Activated CD8-positive, alpha-beta memory T cell treated with anti-CD3 and anti-CD28 coated beads for 48 hours (primary cell): ENCODE measurements at places on chromosomes 11 and 22.

- DNase-seq = no peak
These were observed 43.7 kb downstream of the ZBTB16 start for GRCh38 chr11:114102993-114103896.

GRCh38 chr11:120013325-120014250, 124.3 kb downstream of the TRIM29 start:
- DNase-seq = no peak

DNA sequence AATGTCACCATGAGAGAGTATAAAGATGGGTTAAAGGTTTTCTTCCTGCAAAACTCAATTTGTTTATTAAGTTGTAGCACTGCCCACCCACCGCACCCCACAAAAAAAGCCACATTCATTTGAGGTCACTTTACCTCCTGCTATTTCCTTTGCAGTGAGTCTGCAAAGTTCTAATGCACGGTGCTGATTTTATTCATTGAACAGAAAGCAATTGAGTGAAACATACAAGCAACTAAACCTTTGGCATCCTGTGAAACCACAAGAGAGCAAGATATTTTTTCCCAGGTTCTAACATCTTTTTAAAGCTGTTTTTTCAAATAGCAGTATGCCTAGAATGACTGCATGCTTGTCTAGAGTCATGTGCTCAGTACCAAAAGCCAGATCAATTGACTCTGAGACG, 39.0 kb downstream of the RRAS2 start:
- no peak for DNase-seq

DNA sequence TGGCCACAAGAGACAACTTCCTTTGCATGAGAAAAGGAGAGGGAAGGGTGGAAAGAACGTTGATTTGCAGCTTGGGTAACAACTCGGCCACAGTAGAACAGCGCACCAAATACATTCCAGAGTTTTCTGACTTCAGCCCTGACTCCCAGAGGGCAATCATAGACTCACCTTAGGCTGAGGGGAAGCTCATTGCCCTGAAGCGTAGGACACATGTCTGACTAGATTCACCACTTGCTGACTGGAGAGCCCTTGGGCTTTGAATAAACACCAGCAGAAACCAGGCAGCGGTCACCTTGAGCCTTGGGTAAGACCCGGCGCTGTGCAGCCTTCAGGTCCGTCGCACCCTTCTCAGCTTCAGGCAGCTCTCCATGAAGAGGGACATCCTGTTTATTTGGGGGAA, 151.8 kb upstream of the GRIA4 start:
- DNase-seq = no peak

DNA sequence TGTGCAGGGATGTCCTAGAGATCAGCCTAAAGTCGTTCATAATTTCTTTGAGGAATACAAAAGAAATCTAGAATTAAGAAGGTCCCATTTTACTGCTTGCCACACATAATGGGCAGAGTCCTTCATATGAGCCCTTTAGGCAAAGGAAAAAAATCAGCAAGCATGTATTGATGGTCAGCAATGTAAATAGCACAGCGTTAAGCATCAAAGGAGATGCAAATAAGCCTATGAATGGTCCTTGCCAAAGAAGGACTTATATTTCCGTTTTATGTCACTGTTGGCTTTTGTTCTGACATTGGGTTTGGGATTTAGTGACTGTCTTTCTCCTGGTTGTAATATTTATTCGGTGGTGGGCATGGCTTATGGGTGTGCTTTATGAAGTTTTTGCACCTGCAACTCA, 69.8 kb downstream of the CD44 start:
- no peak for DNase-seq

GRCh38 chr11:65572356-65573051, at the start of gene FAM89B:
FAM89B (plus strand) TSS chr11:65572538; CDS start chr11:65572670, 132 bp downstream.
- peak; percentile 74 for DNase-seq

- no peak for DNase-seq
These were observed 28.9 kb downstream of the MCHR1 start for GRCh38 chr22:40708177-40708576.

DNA sequence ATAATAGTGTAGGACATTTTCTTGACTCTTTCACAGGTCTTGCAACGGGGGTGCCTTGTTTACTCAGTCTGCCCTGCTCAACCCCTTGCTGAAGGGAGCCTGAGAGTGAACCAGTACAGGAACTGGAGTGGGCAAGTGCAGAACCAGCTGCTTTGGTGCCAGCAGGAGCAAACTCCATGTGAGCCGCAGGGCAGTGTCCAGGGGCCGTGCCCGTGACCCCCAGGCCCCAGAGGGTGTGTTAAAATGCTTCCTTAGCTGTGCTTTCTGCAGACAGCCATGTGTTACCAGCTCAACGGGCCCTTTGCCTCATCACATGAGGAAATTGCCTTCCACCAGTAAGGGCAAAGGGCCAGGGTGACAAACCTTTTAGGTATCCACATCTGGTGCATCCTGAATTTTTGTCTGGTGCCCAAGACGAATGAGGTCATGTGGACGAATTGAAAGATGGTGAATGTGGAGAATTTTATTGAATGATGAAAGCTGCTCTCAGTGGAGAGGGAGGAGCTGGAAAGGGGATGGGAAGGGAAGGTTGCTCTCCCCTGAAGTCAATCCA, 53.6 kb upstream of the OR5D13 start:
- no peak for DNase-seq

- no peak for DNase-seq
These were observed 2.5 kb downstream of the PANX1 start for GRCh38 chr11:94131047-94131717.

GRCh38 chr22:49119551-49119952, 708.1 kb downstream of the BRD1 start:
- DNase-seq = no peak

- DNase-seq = no peak
These were observed 163.0 kb downstream of the SPON1 start for GRCh38 chr11:14125529-14125928.

GRCh38 chr11:114366331-114367243, 33.7 kb downstream of the C11orf71 start:
- no peak for DNase-seq

DNA sequence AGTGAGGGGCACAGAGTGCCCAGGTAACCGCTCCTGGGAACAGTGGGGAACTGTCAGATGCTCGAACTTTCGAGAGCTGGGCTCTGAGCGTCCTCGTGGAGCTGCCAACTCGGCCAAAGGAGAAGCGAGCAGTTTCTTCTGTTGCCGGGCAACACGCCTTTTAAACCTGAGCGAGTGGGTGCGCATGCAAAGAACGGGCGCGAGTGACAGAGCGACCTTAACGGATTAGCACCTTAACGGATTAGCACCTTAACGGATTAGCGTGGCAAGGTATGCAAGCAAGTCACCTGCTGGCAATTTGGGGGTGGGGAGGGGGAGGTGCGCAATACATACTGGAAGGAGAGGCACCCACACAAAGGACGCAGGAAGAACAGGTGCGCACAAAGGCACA, 61.8 kb upstream of the PRODH start:
- no peak for DNase-seq

DNA sequence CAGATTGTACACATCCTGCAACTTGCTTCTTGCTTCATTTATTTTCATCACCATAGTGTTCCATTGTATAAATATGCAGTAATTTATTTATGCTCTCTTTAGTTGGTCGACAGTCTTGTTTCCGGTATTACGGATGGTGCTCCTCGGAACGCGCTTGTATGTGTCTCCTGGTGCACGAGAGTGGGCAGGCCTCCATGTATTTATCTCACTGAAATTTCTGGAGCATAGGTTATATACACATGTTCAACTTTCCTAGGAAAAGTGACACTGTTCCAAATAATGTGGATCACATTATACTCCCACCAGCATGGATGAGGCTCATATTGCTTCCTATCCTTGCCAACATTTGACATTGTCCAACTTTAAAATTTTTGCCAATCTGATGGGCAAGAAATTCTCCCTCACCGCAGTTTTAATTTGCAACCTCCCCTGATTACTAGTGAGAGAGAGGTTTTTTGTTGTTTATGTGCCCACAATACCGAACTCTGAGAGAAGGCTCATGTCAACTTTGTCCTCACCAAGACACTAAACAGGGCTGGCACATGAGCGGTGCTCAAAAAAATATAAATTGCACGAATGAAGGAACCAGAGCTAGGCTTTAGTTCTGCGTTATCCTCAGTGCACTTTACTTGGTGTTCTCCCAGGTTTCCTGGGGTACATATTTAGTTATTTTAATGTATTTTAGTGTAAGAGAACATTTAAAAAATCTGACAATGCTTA, 3.8 kb downstream of the CSNK2A3 start:
- DNase-seq = no peak

- no peak for DNase-seq
These were observed 33.3 kb upstream of the CCDC81 start for GRCh38 chr11:86341382-86341781.

DNA sequence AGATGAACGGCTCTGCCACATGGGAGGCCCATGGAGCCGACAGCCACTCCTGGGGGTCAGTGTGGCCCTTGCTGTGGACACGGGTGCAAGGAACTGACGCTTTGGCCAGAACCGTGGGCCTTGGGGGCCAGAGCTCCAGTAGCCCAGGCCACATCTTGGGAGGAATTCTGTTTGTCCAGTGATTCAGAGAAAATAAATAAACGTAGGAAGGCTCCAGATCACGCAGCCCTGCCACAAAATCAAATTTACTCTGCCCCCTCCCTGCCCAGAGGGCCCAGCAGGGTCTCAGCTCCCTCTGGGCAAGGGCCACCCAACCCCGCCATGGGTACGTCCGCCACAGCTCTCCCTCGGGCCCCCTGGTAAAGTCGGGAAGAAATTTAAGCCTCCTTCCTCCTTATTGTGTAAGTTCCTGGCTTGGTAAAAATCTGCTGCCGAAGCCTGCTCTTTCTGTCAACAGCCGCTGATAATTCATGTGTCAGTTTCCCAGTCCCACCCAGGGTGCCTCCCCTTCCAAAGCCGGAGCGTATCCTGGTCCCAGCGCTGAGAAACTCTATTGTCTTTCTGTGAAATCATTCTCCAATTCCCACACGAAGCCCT, 6.9 kb upstream of the MUC5AC start:
- no peak for DNase-seq

- no peak for DNase-seq
These were observed 132.5 kb downstream of the CACNA1I start for GRCh38 chr22:39703091-39703490.

DNA sequence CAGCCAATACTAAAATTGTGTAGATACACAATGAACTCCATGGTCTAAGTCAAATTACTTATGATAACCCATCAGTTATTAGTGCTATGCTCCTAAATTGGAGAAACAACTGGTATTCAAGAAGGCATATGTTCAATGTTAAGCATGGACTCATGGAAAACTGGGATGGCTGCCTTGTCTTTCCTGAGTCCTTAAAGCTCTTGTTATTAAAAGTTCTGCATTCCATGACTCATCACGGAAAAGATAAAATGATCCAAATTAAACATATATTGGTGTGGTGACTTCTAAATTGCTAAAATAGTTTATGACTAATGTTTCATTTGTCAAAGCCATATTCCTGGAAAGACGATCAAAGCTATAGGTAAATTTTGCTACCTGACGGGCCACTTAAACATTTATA, 9.4 kb upstream of the EI24 start:
- DNase-seq = no peak

DNA sequence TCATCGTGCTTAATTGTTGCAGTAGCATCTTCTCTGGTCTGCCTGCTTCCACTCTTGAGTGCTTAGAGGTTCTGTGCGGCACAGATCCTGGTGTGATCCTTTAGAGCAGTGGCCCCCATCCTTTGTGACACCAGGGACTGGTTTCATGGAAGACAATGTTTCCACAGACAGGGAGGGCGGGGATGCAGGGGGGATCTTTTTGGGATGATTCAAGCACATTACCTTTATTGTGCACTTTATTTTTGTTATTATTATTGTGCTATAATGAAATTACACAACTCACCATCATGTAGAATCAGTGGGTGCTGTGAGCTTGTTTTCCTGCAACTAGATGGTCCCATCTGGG, 76.8 kb upstream of the SHANK2 start:
- DNase-seq = no peak

GRCh38 chr22:36213586-36213985, 12.0 kb upstream of the APOL4 start:
- DNase-seq = no peak

DNA sequence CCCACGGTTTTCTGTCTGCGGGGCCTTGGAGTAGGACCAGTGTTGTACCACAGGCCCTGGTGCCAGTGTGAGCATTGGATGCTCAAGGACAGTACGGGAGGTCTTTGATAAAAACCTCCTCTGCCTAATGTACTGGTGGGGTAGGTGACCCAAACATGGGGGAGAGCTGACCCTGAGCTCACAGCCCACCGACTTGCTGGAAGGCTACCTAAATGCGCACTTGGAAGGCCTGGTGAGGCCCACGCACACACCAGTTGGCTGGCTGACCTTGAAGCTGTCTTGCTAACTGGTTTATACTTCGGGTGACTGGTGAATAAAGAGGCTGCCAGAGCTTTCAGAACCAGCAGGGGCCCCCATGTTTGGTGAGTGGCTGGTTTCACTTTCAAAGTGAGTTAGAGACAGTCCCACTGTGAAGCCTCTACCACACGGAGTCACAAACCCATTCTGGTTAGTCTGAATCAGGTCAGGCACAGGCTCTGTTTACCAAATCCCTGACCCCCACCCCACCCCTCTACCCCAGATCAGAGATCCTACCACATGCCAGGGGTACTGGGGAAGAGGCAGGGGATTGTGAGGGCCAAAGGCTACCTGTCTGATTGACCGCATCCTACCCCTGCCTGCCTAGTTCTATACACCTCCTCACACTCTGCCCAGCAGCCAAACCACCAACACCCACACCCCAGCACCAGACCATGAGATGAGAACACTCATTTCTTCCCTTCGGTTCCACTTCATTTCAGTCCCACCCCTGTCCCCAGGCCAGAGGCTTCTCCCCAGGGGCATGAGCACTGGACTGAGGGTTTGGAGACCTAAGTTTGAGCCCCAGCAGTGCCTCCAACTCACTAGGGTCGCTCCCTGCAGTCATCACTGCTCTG, 12.7 kb upstream of the IL2RB start:
- DNase-seq = no peak

GRCh38 chr11:34052608-34053160, 1.2 kb downstream of the CAPRIN1 start:
- DNase-seq = peak; percentile 29

GRCh38 chr11:113675565-113675964, 30.5 kb downstream of the TMPRSS5 start:
- no peak for DNase-seq

GRCh38 chr11:12005061-12005460, 3.4 kb downstream of the DKK3 start:
- no peak for DNase-seq

- no peak for DNase-seq
These were observed 687.8 kb downstream of the KCNA4 start for GRCh38 chr11:29328961-29329441.

GRCh38 chr22:42190274-42190673, 59.7 kb upstream of the CYP2D6 start:
- no peak for DNase-seq

DNA sequence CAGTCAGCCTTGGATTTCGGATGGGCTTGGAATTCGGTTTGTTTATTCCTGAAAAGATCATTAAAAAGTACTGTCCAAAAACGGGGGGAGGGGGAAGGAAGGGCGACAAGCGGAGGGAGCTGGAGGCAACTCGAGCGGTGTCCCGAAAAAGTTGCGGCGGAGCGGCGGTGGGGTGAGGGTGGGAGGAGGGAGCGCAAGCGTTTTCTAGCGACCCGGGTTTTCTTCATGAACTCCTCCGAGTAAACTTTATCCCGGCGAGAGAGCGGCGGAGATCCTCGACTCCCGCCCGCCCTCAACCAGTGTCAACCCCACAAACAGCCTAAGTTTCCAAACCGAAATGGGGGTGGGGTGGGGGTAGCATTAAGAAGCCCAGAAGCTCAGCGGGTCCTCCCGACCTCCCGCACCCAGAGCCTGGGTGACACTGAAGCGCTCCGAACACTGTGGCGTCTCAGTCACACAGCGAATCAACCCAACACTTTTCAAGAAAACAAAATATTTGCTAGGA, 133.0 kb upstream of the C11orf58 start:
- DNase-seq = no peak

- no peak for DNase-seq
These were observed 134.5 kb upstream of the FIBIN start for GRCh38 chr11:26859416-26859815.
